ENCODE measurements at places on chromosomes 1 and 21. TPM values are rescaled to one million over a fixed set of nuclear protein-coding genes. Genes with fewer than 3 reads are reported as not detected.
A peak's percentile ranks its signal among the peaks of the same experiment; 100 is the strongest.

Gene RRP1B
- total RNA-seq = 19.7 TPM

Gene FCRL2
- not detected for total RNA-seq

Gene OR2T2
- not detected for total RNA-seq

- no peak overlapping the region for H3K27ac ChIP-seq
- H3K36me3 ChIP-seq = no peaks in the 10 kb centered on the region
- H3K4me3 ChIP-seq = no peak overlapping the region
- H3K4me1 ChIP-seq = peaks cover 44% of the 10 kb centered on the region
These were observed 124.7 kb downstream of the RYR2 start for GRCh38 chr1:237166593-237167101.

DNA sequence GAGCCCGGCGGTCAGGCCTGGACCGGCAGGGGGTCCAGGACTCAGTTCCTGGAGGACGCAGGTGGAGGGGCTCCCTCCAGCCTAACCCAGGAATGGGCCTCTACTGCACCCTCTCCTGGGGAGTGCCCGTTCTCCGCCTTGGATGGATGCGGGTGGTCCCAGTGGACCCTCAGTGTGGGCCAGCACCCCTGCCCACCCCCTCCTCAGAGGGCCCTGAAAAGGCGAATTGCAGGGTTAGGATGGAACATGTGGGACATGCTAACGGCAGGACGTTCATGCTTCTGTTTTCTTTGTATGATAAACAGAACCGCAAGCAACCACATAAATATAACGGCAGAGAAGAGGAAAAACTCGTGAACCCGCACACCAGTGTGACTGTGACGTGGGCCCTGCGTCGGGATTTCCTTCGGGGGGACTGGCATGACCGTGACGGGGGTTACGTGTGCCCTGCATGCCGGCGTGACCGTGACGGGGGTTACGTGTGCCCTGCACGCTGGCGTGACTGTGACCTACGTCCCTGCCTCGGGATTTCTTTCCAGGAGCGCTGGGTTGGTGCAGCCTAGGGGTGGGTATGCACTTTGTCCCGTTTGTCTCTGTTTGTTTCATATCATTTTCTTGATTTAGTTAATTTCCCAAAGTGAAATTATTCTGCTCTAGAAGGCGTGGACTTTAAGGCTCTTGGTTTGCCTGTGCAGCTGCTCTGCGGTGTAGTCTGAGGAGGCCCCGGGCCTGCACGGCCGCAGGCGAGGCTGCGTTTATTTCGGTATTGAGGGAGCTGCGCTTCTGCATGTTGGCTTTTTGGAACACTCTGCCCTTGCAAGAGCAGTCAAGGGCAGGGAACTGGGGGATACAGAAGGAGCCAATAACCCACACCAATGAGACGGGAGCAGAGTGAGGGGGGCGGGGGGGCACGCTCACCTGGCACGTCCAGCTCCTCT is 3.1 kb downstream of the FTCD start:
- no peak overlapping the region for H3K4me3 ChIP-seq
- peak; percentile 42 for DNase-seq
- peaks cover 11% of the 10 kb centered on the region for H3K4me1 ChIP-seq
- no peaks in the 10 kb centered on the region for H3K36me3 ChIP-seq

- no peaks in the 10 kb centered on the region for H3K36me3 ChIP-seq
- DNase-seq = no peak
- H3K4me3 ChIP-seq = no peak overlapping the region
These were observed 640.9 kb downstream of the NPHP4 start for GRCh38 chr1:5351366-5351765.

DNA sequence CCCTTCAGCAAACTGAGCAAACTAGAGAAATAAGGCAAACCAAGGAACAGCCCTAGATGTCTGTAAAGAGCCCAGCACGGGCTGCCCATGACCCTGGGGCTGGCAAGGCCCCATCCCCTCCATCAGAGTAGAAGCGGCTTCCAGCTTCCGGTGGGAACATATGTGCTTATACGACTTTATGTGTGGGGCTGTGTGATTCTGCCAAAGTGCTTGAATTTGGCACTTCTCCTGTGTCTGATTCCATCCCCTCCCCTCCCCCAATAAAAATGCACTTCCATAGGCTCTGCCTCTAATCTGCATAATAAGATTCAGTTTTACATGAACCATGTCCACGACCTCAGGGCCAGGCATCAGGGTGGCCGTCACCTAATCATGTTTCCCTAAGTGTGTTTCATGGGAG is 236.6 kb downstream of the DSCAM start:
- no peak for DNase-seq
- no peaks in the 10 kb centered on the region for H3K36me3 ChIP-seq
- H3K27me3 ChIP-seq = no peaks in the 10 kb centered on the region
- no peaks in the 10 kb centered on the region for H3K4me1 ChIP-seq
- no peak overlapping the region for H3K27ac ChIP-seq
- H3K4me3 ChIP-seq = no peak overlapping the region

DNA sequence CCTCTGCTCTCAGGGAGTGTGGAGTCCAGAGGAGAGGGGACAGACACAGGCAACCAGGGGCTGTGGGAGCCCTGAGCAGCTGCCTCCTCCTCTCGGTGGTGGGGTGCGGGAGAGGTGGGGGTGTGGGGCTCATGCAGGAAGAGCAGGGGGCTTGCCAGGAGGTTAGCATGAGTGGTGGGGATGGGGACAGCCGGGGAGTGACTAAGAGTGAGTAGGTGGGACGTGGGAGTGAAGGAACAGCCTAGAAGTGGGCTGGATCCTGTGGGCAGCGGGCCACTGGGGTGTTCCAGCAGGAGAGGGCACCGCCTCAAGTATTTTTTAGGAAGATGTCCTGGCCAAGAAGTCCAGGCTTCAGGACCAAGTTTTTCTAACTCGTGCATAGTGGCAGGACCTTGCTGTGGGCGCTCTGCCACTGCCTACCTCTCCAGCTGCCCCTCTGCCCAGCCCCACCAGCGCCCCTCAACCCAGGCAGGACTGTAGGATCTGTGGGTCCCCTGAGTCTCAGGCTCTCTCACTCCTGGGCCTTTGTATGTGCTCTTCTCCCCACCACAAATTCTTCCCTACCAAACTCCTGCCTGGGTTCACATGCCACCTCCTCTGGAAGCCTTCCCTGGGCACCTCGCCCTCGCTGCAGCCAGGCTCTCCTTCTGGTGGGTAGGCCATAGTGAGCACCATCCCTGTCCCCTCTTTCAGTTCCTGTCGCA is 18.8 kb upstream of the LHX4 start:
- H3K27me3 ChIP-seq = no peaks in the 10 kb centered on the region
- H3K4me1 ChIP-seq = no peaks in the 10 kb centered on the region
- H3K27ac ChIP-seq = no peak overlapping the region
- H3K4me3 ChIP-seq = no peak overlapping the region
- no peaks in the 10 kb centered on the region for H3K36me3 ChIP-seq
